ENCODE measurements at places on chromosomes 2 and 18.

GRCh38 chr2:18566145-18566769 is 5.8 kb upstream of the RDH14 start:
- DNase-seq: no peak

GRCh38 chr18:44771956-44772917 is 91.5 kb downstream of the SETBP1 start:
- DNase-seq: no peak

DNA sequence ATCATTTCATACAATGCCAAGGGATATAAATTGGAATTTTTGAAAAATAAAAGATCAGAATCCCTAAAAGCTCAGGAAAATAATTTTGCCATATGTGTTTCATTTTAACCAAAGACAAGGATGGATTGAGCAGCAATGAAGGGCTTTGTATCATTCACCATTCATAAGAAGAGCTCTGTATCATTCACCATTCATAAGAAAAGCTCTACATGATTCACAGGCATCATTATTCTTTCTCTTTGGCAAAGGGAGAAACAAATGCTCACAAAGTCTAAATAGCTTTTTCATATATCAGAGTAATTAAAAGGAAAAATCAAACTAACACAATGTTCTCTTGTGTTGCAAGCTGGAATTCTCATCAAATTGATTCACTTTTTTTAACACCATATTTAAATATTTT is 169.1 kb upstream of the MC4R start:
- no peak for DNase-seq

DNA sequence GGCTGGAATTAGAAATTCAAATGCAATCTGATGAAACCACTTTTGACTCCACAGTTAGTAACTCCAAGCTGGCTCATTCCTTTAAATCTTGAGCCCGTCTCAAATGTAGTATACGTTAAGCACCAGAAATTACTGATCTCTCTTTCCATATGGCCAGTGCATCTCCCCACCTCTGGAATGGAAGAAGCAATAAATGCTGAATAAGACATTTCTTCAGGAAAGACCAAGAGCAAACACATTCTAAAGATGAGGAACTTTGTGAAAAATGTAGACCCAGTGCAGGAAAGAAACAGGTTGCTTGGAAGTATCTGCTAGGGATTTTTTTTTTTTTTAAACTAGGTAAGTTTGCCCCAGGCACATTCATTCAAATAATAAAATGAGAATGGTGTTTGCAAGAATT is 143.1 kb upstream of the FBXO11 start:
- no peak for DNase-seq

DNA sequence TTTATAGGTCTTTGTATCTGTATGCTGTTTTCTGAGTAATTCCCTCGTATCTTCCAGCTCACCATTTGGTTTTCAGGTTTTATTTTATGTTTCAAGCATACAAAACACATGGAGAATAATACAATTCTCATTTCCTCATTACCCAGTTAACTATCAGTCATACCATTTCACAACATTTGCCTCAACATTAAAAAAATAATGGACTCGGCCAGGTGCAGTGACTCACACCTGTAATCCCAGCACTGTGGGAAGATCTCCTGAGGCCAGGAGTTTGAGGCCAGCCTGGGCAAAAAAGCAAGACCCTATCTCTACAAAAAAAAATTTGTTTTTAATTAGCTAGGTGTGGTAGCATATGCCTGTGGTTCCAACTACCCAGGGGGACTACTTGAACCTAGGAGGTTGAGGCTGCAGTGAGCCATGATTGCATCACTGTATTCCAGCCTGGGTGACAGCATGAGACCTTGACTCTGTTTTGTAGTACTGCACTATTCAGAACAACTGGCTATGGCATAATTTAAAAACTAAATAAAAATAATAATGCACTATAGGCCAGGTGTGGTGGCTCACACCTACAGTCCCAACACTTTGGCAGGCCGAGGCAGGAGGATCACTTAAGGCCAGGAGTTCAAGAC is 20.3 kb downstream of the NPC1 start:
- DNase-seq: no peak

DNA sequence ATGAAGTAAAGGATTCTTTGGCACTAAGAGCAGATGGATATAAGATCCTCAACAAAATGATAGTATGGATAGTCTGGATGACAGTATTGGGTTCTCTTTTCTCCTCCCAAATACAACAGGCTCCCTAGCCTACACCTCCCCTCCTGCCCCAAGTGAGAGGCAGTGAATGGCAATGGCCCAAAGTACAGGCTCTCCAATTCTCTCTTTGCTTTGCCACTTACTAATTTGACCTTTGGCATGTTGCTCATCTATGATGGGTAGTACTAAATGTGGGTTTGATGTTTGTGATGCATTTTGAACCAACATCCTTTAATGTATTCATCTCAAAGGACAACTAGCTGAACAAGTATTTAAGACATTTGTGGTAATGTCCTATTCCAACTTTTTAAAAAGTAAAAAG is 65.9 kb downstream of the EIF5B start:
- DNase-seq: no peak

DNA sequence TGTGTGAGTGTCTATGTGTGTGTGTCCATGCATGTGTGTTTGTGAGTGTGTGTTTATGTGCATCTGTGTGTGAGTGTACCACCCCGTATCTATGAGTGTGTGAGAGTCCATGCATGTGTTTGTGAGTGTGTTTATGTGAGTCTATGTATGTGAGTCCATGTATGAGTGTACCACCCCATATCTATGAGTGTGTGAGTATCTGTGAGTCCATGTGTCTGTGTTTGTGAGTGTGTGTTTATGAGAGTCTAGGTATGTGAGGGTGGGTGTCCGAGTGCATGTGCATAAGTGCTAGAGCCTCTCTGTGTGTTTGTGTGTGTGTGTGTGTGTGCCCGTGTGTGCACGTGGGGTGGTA is 86.0 kb upstream of the ATG16L1 start:
- no peak for DNase-seq

All from central memory CD8-positive, alpha-beta T cell (primary cell).